ENCODE measurements at places on chromosomes 6 and 20.

- DNase-seq: no peak
These were observed 114.6 kb upstream of the RIPOR2 start for GRCh38 chr6:25050356-25050755.

DNA sequence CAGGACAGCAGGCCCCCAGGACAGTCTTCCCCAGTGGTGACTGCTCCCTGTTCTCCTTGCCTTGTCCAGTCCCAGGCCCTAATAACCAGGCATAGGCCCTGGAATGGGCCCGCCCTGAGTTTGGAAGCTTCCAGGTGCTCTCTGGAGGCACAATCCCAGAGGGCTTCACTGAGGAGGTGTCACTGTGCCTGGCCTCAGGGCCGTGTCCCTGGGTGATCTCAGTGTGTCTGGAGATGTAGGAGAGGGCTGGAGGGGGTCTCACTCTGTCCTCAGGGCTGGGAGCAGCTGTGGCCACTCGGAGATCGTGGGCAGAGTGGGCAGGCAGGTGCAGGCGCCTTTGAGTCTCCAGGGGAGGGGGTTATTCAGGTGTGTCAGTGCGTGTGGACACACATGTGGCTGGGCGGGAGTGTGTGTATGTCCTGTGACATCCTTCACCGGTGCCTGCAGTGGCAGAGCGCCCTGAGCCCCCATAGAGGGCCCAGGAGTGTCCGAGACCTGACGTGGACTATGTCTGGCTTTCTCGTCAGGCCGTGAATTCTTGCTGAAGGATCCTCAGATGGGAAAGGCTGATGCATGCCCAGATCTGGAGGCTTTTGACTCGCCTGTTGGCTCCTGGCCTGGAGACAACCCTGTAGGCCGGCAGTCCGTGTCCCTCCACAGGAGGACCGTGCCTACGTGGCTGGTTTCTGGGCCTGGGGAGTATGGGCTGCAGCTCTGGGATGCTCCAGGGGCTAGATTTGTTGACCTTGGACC is 5.5 kb upstream of the NPBWR2 start:
- DNase-seq: no peak

- DNase-seq: no peak
These were observed 114.7 kb downstream of the PSMB1 start for GRCh38 chr6:170438402-170438753.

DNA sequence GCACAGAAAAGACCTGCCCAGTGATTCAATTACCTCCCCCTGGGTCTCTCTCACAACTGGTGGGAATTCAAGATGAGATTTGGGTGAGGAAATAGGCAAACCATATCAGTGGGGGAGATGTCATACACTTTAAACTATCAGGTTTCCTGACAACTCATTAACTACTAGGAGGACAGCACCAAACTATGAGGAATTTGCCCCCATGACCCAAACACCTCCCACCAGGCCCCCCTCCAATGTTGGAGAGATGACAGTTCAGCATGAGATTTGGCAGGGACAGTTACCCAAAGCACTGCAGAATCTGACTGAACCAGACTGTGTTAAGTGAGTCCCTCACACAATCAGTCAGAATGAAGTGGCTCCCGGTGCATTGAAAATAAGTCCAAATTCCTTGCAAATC is 148.0 kb downstream of the TTLL2 start:
- DNase-seq: no peak

GRCh38 chr6:105601541-105602236 is 198.8 kb upstream of the PREP start:
- DNase-seq: no peak

DNA sequence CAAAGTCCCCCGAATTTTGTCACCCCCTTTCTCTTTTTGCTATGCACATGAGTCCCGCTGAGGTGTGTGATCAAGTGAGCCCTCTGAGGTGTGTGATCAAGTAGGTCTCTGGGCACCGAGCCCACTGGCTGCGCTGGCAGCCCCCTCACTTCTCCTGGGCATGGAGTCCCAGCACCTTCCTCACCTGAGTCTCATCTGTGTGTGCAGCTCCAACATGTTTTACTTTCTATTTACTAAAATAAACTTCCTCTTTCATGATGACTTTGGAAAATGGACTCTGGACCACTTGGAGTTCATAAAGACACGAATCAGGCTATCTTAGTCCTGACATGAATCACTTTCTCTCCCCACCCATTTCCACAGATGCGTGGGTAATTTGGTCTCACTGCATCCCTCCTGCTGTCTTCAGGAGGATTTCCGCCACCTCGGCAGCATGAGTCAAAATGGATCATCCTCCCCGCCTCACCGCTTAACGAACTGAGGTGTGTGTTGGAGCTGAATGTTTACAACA is 39.8 kb downstream of the PRDM1 start:
- DNase-seq: no peak

GRCh38 chr6:131368198-131368911 is 204.7 kb upstream of the ARG1 start:
- DNase-seq: no peak
